ENCODE measurements at places on chromosomes 11 and 22. TPM values are rescaled to one million over a fixed set of nuclear protein-coding genes. Genes with fewer than 3 reads are reported as not detected.
A peak's percentile ranks its signal among the peaks of the same experiment; 100 is the strongest.

The RHOD gene
- 190 TPM for total RNA-seq

The PHETA2 gene
- 0.27 TPM for total RNA-seq

The SPI1 gene
- not detected for total RNA-seq

The GLYATL2 gene
- total RNA-seq: not detected

The PPP2R5B gene
- total RNA-seq: 48.0 TPM

The MCAM gene
- total RNA-seq: 3.5 TPM

The EMSY gene
- total RNA-seq: 19.7 TPM

The DCDC1 gene
- total RNA-seq: 0.19 TPM

The OR10A5 gene
- not detected for total RNA-seq

The PGA5 gene
- not detected for total RNA-seq

The TCN1 gene
- not detected for total RNA-seq

The BIRC3 gene
- 124 TPM for total RNA-seq

The KCTD17 gene
- total RNA-seq: 12.8 TPM

DNA sequence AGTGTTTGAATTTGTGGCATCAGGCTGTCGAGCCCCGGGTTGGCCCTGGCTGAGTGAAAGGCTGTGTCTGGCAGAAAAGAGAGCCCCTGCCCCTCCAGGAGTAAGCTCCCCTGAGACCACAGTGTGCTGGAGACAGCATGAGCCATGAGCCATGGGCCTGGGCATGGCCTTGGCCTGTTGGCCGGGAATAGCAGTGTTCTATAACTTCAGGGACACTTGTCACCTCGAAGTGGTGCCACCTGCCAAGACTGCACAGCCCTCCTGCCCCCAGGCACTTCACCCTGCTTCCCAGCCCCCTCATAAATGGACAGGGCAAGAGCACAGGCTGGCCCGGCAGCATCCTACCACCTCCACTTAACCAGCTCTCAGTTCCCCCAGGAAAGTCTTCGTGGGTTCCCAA, 20.7 kb upstream of the SUSD2 start:
- H3K36me3 ChIP-seq: peaks cover 6% of the 10 kb centered on the region
- H3K27me3 ChIP-seq: no peaks in the 10 kb centered on the region
- H3K4me3 ChIP-seq: no peak overlapping the region
- H3K27ac ChIP-seq: peak overlapping the region; percentile 23
- peaks cover 13% of the 10 kb centered on the region for H3K4me1 ChIP-seq

DNA sequence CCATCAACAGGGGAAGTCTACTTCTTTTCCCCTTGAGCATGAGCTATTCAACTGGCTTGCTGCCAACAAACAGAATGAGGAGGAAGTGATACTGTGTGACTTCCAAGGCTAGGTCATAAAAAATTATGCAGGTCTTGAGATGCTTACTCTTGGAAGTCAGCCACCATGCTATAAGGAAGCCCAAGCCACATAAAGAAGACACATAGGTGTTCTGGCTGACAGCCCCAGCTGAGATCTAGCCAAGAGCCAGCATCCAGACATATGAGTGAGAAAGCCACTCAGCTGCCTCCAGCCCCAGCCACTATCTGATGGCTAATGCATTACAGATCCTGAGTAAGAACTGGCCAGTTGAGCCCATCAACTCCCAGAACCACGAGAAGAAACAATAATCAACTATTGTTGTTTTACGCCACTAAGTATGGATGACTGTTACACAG, 31.0 kb upstream of the PPP2R1B start:
- H3K27ac ChIP-seq: no peak overlapping the region
- H3K4me1 ChIP-seq: peaks cover 15% of the 10 kb centered on the region
- no peaks in the 10 kb centered on the region for H3K27me3 ChIP-seq
- H3K36me3 ChIP-seq: peaks cover 16% of the 10 kb centered on the region

GRCh38 chr22:30402028-30402765, 5.4 kb downstream of the SEC14L2 start:
- no peaks in the 10 kb centered on the region for H3K27me3 ChIP-seq
- DNase-seq: no peak
- peaks cover 65% of the 10 kb centered on the region for H3K36me3 ChIP-seq
- H3K27ac ChIP-seq: peak overlapping the region; percentile 54
- peaks cover 35% of the 10 kb centered on the region for H3K4me1 ChIP-seq

- no peak overlapping the region for H3K27ac ChIP-seq
- DNase-seq: no peak
- H3K27me3 ChIP-seq: no peaks in the 10 kb centered on the region
- H3K4me3 ChIP-seq: peak overlapping the region; percentile 88
- H3K36me3 ChIP-seq: peaks cover 15% of the 10 kb centered on the region
These were observed 3.0 kb downstream of the TRIM29 start for GRCh38 chr11:120134931-120135228.

DNA sequence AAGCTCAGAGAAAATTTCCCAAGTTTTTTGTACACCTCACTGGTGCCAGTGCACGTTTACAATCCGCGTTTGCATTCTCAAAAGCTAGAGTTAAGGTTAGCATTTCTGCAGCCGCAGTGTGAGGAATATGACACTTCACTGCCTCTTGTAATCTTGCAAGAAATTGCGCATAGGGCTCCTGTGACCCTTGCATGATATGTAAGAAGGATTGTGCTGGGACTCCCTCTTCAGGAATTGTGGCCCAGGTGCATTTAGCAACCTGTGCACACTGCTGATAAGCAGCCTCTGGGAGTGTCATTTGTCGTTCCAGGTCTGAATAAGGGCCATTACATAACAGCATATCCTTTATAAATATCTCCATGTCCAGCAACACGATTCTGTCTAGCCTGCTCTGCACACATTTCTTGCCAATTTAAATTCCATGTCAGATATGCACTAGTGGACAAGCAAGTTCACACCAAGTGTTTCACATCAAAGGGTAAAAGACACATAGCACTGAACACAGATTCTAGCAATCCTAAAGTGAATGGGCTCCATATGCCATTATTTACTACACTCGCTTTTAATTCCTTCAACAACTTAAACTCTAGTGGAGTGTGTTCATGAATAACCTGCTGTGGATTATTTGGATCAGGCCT, 69.2 kb upstream of the INCENP start:
- H3K36me3 ChIP-seq: no peaks in the 10 kb centered on the region
- peak overlapping the region; percentile 26 for H3K4me3 ChIP-seq
- H3K27me3 ChIP-seq: no peaks in the 10 kb centered on the region
- H3K27ac ChIP-seq: peak overlapping the region; percentile 75

DNA sequence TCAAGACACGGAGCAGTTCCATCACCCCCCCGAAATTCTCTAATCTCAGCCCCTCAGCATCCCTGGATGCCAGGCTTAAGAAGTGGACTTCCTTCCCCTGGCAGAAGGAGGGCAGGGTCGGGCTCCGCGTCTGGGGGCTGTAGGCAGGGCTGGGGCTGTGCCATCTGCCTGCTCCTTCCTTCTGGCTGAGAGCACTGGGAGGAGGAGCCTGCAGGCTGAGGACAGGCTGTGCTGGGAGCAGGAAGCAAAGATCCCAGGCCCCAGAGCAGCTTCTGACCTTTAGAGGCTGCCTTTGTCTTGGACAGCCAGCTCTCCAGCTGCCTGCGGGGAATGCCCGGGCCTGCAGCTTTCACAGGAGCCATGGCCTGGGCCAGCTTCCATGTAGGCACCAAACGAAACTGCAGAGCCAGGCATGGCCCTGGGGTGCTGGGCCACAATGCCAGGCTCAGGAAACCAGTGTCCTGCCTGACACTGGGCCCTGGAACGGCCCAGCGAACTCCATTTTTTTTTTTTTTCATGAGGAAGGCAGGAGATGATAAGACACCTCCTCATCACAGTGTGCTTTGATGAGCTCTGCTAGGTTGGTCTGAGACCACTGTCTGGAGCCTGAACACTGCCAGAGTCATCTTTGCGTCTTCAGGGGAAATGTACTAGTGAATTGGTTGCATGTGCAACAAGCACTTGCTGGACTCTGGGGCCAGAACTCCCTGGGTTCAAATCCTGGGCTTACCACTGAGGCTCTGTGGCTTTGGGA, 67.9 kb downstream of the MCM5 start:
- peak overlapping the region; percentile 59 for H3K27ac ChIP-seq
- DNase-seq: no peak
- H3K4me1 ChIP-seq: peaks cover 4% of the 10 kb centered on the region
- H3K4me3 ChIP-seq: no peak overlapping the region
- no peaks in the 10 kb centered on the region for H3K27me3 ChIP-seq

- no peaks in the 10 kb centered on the region for H3K27me3 ChIP-seq
- peak; percentile 75 for DNase-seq
- no peak overlapping the region for H3K27ac ChIP-seq
- H3K4me1 ChIP-seq: no peaks in the 10 kb centered on the region
- H3K4me3 ChIP-seq: no peak overlapping the region
- no peaks in the 10 kb centered on the region for H3K36me3 ChIP-seq
These were observed 32.1 kb upstream of the SLC5A12 start for GRCh38 chr11:26753723-26754504.

- no peaks in the 10 kb centered on the region for H3K36me3 ChIP-seq
- peak; percentile 79 for DNase-seq
- no peak overlapping the region for H3K27ac ChIP-seq
- no peaks in the 10 kb centered on the region for H3K27me3 ChIP-seq
- H3K4me3 ChIP-seq: no peak overlapping the region
- H3K4me1 ChIP-seq: peaks cover 20% of the 10 kb centered on the region
These were observed 28.9 kb downstream of the MFNG start for GRCh38 chr22:37457093-37457893.

DNA sequence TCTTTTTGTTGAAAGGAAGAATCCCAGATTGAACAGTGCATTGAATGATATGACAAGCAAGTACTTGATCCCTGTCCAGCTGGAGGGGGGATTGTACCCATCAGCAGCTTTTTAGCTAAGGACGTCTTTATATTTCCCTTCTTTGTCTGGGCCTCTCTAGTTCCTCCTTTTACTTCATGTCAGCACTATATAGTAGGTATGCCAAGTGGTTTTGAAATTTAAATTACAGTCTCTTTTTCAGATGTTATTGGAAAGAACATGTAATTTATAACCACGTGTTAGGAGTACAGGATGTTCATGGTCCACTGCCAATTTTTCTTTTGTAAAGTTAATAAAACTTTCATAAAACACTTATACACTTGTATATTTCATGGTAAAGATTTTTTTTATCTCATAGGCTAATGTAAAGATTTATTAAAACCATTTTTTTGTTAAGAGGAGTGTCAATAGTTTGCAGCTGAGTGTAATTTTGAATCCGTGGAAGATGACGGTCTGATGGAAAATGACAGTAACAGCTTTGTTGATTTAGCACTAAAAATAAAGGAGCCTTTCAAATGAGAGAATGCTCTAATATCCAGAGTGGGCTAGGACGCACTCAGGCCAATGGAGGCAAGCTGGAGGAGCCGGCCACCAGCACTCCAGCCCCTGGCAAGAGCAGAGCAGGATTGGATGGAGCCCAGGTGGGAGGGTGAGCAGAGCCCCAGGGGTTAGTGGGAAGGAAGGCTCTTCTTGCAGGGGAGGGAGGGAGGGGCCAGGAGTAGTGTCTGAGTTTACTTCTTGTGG, 488.3 kb downstream of the INSC start:
- H3K36me3 ChIP-seq: peaks cover 4% of the 10 kb centered on the region
- no peak overlapping the region for H3K27ac ChIP-seq
- peaks cover 5% of the 10 kb centered on the region for H3K4me1 ChIP-seq
- peaks cover 27% of the 10 kb centered on the region for H3K27me3 ChIP-seq
- H3K4me3 ChIP-seq: no peak overlapping the region

- H3K27ac ChIP-seq: no peak overlapping the region
- H3K4me1 ChIP-seq: peaks cover 17% of the 10 kb centered on the region
- DNase-seq: no peak
- H3K36me3 ChIP-seq: peaks cover 29% of the 10 kb centered on the region
- no peak overlapping the region for H3K4me3 ChIP-seq
These were observed 7.9 kb downstream of the SC5D start for GRCh38 chr11:121300313-121300971.

GRCh38 chr11:118930094-118930712, 4.5 kb upstream of the BCL9L start:
- H3K36me3 ChIP-seq: no peaks in the 10 kb centered on the region
- peak; percentile 95 for DNase-seq
- H3K4me1 ChIP-seq: peaks cover 31% of the 10 kb centered on the region

DNA sequence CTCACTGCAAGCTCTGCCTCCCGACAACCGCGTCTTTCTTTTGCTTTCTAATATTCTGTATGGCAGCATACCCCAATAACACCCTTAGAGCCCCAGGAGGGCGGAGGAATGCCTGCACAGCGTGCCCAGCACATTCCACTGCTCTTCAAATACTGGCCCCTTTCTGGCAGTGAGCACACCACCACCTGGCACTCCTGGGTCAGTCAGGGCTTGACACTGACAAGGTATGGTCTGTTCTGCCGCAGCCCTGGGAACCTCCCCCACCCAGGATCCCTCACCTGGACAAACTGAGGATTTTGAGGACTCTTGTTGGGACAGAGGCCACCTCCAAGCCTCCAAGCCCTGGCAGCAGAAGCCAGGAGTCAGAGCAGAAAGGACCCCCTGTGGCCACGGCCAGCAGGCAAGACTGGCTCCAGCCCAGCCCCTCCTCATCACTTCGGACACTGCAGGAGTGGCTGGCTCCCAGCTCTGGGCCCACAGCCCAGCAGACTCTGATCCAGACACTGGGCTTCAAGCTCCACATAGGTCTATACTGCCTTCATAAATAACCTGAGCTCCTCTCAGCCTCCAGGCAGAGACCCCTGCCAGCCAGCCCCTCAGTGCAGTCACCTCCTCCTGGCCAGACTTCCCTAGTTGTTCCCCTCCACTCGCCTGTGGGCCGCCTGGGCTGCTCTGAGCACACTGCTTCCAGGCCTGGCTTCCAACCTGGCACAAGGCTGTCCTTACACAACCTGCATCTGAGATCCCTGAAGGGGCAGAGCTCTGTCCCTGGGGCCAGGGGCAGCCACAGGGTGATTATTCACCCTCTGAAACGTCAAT, 14.5 kb downstream of the CARS1 start:
- no peak for DNase-seq
- no peak overlapping the region for H3K4me3 ChIP-seq
- peak overlapping the region; percentile 85 for H3K27ac ChIP-seq
- peaks cover 10% of the 10 kb centered on the region for H3K4me1 ChIP-seq
- peaks cover 81% of the 10 kb centered on the region for H3K36me3 ChIP-seq

DNA sequence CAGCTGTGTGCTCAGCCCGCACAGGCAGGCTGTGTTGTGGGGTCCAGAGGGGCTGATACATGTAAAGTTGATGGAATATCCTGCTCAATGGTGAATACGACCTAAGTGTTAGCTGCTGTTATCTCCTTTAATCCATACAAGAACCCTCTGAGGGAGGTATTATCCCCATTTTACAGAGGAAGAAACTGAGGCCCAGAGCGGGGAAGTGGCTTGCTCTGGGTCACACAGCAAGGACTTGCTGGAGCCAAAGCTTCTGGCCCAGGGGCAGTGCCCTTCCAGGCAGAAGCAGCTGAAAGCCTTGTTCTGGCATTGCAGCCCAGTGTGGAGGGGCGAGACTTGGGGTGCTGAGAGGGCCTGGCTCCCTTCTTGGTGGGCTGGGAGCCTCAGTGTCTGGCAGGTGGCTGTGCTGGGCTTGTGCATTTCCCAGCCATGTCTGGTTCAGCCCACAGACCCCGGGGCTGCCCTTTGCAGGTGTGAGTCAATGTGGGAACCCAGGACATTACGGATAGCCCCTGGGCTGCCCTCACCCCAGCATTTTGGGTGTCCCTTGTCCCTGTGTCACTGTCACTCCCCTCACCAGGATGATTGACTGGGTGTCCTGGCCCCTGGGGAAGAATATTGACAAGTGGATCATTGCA, 10.4 kb downstream of the USP35 start:
- no peaks in the 10 kb centered on the region for H3K27me3 ChIP-seq
- DNase-seq: no peak
- peaks cover 7% of the 10 kb centered on the region for H3K36me3 ChIP-seq

GRCh38 chr11:131889146-131889577, 518.7 kb downstream of the NTM start:
- H3K4me1 ChIP-seq: no peaks in the 10 kb centered on the region
- no peaks in the 10 kb centered on the region for H3K27me3 ChIP-seq
- DNase-seq: no peak
- no peak overlapping the region for H3K4me3 ChIP-seq
- H3K36me3 ChIP-seq: no peaks in the 10 kb centered on the region

All from MCF 10A (cell line).